ENCODE measurements at places on chromosomes 5 and 9.
A peak's percentile ranks its signal among the peaks of the same experiment; 100 is the strongest.

DNA sequence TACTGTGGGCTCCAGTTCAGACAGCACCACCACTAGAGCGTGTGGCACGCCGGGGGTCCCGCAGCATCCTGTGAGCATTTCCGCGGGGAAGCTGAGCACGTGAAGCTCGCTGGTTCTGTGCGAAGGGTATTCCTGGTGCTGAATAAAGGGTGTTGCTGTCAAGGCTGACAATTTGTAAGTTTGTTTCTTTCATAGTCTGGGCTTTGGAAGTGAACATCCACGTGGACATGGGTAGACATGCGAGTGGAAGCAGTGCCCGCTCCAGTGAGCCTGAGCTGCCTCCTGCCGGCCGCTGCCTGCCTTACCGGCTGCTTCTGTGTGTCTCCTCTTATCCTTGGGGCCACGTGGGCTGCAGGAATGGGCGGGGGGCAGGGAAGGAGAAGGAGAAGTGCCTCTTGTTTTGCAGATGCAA lies 14.7 kb downstream of the NDUFS6 start:
- no peak for DNase-seq

DNA sequence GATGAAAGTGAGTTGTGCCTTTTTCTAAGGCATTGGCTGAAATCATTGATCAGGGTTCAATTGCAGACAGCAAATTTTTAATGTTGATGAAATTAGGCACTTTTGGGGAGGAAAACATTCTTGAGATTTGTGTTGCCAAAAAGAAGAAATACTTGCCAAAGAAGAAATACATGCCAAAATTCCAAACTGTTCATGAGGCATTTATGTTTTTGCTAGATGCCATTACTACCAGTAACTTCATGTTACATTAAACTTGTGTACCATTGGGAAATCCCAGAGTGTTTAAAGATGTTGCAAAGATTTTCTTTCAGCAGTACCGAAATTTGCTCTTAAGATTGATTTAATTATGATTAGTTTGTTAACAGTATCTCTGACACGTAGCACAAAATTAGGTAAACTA lies 7.0 kb downstream of the XRCC4 start:
- no peak for DNase-seq

- DNase-seq = no peak
Measured at GRCh38 chr5:143800715-143801114, 11.2 kb upstream of the HMHB1 start.

GRCh38 chr5:23473915-23474314 lies 33.5 kb upstream of the PRDM9 start:
- DNase-seq = no peak

DNA sequence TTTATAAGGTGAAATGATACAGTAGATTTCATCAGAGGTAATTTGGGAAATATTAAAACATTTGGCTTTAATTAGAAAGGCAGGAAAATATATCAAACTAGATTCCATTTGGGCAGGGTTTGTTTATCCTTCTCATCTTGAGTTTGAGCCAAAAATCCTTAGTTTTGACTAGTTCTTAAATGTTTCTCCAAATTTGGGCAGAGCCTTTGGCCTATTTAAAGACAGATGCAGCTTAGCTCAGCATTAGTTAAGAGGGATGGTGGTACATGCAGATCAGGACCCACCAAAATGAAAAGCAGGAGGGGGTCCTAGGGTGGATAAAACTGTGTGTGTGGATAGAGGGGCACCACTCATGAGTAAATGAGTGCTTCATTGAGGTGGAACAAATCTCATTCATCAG lies 20.3 kb upstream of the ARRDC3 start:
- no peak for DNase-seq

DNA sequence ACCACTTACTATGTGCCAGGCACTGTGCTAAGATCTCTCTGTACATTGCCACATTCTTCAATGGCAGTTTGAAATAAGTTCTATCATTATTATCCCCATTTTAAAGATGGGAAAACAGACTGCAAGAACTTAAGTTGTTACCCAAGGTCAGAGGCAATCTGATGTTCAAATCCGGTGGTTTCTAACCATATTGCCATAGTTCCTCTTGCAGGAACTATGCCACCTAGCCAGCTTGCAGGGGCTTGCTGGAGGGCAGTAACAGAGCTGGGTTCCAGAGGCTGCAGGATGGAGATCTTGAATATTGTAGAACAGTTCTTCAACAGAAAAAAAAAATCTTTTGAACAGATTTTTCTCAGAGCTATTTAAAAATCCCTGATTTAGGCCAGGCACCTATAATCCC lies 71.8 kb upstream of the TNFAIP8 start:
- DNase-seq = no peak

DNA sequence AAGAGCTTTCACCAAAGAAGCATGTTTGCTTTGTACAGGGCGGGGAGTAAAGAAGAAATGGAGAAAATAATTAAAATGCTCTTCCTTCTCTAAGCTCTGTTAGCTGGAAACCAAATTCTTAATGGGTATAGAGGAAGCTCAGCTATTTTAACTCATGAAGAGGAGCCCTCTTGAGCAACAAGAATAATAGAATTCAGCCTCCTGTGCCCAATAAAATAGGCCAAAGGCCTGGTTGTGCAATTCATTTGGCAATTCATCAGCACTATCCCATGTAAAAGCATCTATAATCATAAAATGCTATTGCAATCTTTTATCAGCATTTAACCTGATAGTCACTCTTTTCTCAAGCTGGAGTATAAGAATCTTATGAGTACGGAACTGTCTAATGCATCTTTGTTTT lies 133.6 kb upstream of the CDH6 start:
- no peak for DNase-seq

GRCh38 chr5:57193757-57194413 lies 20.0 kb downstream of the GPBP1 start:
- DNase-seq = no peak

DNA sequence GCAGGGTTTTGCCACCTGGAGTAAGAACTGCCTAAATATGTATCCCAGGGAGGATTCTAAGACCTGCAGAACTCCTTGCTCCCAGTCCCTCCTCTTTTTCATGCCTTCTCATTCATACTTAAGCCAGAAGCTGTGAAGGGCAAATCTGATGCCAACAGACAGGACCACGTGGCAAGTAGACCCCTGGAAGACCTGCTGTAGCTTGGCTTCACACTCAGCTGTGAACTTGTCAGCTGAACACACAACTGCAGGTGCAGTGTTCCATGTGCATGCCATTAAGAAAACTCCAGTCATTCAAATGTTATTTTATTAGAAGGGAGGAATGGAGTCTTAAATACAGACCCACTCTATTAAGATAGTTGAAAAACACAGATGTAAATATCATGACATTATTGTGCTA lies 79.3 kb upstream of the AGXT2 start:
- DNase-seq = no peak

- no peak for DNase-seq
Measured at GRCh38 chr9:29730163-29730562, 2156.9 kb upstream of the C9orf72 start.

GRCh38 chr5:115069087-115069968 lies 100.4 kb downstream of the TRIM36 start:
- peak; percentile 1 for DNase-seq

DNA sequence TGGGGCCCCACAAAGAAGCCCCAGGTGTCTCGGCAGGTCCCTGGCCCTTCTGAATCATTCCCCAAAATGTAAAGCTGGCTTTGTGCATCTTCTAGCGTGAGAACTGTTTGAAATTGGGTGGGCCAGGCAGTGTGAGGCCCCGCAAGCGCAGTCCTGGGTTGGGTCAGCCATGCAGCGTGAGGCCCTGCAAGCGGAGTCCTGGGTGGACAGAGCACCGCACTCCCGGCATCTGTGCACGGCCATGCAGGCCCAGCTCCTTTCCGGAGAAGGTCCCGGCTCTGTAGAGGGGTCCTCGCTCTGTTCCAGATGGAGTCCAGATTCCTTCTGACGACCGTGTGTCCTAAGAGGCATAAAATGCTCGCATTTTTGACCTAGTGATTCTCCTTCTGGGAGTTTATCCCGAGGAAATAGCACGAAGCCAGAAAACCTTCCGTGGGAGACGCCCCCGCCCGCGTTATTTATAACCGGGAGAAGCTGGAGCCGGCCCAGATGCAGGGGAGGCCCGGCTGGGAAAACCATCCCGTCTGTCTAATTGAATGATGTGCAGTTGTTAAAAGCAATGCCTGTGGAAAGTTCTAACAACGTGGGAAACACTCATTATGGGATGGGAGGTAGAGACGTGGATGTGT lies 19.4 kb upstream of the NOTCH1 start:
- no peak for DNase-seq

- no peak for DNase-seq
Measured at GRCh38 chr9:25602400-25603044, 75.7 kb downstream of the TUSC1 start.

DNA sequence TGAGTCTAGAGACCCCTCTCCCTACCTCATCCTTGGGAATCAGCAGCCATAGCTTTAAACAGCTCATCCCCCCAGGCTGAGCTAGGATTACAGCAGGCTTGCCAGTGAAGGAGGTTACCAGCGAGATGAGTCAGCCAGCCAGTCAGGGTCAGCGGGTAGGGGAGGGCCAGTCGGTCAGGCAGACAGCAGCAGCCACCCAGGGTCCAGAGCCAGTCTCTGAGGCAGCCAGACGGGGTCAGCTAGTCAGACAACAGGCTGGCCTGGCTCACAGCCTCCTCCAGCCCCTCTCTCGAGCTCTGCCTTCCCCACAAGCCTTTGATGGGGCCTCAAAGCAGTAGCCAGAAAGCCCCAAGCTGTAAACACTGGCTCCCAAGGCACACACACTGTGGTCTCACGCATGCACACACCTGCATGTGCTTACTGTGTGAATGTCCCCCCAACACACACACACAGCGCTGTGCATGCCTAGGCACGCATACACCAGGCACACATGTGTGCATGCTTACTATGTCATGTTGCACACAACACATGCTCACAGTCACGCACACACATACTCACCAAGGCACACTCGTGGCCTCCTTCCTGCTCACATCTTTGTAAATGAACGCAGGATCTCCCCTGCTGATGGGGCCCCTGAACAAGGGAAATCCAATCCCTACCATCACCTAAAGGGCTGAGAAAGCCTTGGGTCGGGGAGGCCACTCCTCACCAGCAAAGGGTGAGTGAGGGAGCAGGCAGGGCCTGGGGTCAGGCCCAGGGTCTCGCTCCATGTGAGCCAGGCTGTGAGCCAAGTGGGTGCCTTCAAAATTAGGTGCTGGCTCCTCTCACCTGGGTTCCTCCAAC lies 28.2 kb upstream of the CPLX2 start:
- DNase-seq = no peak

GRCh38 chr5:118220556-118221195 lies 767.7 kb downstream of the DTWD2 start:
- DNase-seq = no peak

GRCh38 chr5:30933599-30933998 lies 259.9 kb upstream of the CDH6 start:
- DNase-seq = no peak

DNA sequence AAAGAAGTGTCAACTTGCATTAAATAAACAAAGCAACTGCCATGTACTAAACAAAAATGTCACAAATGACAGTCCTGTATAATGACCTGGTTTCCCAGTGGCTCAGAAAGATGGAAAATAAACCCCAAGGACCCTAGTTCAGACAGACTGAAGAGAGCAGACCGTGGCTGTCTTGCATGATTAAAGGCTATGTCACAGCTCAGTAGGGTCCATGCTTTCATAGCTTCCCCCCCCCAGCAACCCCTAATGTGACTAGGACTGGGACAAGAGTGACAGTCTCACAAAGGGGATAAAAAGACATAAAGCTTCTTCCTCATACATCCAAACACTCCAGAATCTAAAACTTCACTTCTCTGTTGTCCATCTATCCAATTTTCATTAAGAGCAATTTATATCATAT lies 113.6 kb downstream of the NR6A1 start:
- no peak for DNase-seq

DNA sequence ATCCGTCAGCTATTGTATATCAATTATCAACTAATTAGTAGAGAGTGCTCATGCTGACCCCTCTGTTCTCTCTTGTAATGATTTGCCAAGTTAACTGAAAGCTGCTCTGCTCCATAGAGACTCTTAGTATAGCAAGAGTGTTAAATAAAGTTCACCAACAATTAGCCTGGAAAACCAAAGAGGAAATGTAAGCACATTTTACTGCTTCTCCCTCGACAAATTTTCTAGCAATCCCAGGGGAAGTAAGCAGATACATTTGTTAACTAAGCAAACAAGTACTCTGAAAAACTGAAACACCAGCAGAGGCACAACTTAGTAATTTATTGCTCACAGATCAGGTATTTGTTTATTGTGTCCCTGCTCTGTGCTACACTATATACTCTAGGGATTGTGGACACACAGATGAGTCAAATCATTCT lies 162.2 kb downstream of the GLIS3 start:
- DNase-seq = no peak

DNA sequence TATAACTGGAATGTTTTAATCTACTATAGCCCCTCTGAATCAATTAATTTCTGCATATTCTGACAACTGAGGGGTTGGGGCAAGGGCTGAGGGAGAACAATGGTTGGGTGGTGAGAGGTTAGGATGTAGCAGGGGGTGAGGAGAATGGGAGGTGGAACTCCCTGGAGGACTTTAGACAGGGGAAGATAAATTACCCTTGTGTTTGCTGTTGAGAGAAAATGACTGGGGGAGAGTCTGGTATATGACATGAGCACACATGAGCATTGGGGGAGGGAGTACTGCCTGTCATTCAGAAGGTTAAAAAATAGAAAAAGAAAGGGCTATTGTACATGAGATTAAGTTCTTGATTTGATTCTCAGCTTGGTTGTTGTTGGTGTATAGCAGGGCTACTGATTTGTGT lies 37.2 kb upstream of the PAPPA start:
- DNase-seq = no peak

- no peak for DNase-seq
Measured at GRCh38 chr9:3879315-3879714, 353.5 kb upstream of the RFX3 start.

- no peak for DNase-seq
Measured at GRCh38 chr5:71684309-71684708, 34.8 kb upstream of the CARTPT start.

DNA sequence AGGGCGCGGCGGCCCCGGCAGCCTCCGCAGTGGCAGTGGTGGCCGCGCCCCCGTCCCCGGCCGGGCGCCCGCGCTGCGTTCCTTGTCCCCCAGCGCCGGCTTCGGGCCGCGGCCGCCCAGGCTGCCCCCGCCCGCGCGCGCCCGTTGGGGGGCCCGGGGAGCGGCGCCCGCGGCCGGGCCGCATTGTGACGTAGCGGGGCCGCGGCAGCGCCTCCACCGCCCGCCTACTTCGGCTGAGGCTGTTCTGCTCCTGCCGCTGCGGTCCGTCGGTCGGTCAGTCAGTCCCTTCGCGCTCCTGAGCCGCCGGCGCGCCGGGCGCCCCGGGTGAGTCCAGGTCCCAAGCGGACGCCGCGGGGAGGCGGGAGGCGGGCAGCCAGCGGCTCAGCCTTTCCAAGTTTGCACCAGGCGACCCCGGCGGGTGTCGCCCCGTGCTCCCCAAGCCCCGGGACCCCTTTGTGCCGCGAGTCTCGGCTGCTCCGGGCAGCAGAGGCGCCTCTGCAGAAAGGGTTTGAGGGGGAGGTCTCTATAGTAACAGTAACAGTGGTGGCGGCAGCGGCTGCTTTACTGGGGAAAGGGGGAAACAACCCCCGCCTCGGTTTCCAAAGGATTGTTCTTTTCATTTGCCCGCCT lies at the start of gene SNCAIP:
TSS of gene SNCAIP (plus strand) at position 277 of the 630 bp plus-strand sequence. CDS start 78,898 bp downstream, outside the sequence.
- peak; percentile 3 for DNase-seq

- no peak for DNase-seq
Measured at GRCh38 chr5:124438026-124438902, 308.2 kb downstream of the ZNF608 start.

- DNase-seq = no peak
Measured at GRCh38 chr5:74895906-74896305, 29.7 kb upstream of the FAM169A start.

- no peak for DNase-seq
Measured at GRCh38 chr9:91746904-91747303, 203.1 kb downstream of the ROR2 start.

Data from activated naive CD8-positive, alpha-beta T cell treated with anti-CD3 and anti-CD28 coated beads for 36 hours (primary cell).